ENCODE measurements at places on chromosomes 7 and 10.

DNA sequence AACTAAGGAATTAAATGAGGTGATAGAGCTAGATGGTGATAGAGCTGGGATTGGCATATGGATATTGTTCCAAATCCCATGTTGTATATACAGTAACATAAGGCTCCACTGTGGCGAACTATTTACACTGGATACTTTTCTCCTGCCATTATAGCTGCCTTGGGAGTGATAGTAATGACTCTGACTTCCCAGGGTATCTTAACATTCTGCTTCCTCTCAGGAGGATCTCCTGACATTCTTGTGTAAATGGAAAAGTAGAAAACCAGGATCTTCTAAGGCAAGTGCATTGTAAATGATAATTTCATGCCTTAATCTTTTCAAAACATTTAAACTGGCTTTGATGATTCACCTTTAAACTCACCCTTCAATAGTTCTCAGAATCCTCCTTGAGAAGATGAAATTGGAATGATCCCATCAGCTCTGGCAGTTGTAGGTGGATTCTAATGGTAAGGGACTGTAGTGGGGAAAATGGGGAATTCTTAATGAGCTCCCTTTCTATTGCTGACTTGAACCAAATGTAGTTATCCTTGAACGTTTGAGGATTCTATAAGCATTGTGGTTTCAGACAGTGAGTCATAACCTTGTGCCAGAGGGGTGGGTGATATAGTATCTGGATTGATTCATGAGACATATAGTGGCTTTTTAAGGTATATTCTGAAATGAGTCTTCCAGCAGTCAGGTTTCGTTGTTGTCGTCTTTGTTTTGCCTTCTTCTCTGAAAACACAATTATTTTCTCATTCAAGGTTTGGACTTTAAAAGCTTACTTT is 450.0 kb downstream of the SUGCT start:
- DNase-seq, result no peak

DNA sequence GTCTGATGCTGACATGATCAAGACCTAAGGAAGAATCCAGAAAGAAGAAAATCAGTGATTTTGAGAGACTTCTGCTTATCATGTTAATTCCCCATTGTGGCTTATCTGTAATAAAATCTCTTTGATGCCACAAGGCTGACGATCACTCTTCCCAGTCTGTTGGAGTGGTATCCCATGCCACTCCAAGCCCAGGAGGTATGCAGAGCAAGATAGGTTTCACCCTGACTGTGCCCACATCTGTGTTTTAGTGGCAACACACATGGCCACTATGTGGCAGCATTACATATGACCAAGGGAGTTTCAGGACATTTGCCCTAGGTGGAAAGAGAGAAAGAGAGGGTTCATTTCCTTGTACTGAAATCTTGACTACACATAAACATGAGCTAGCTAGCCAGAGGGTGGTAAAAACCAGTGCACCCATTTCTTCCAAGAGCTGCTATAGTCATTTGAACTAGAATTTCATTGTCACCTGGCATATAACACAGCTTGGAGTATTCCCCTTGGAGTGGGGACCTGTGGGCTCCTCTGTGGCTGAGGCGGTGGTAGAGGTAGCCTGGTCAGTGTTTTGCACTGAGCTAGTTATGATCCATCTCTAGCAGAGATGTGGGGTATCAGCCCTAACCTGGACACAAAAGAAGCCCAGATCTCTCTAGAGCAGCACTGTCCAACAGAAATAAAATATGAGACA is 20.8 kb downstream of the LAMB4 start:
- DNase-seq, result no peak

GRCh38 chr10:66737241-66737640 is 188.6 kb upstream of the LRRTM3 start:
- DNase-seq, result no peak

DNA sequence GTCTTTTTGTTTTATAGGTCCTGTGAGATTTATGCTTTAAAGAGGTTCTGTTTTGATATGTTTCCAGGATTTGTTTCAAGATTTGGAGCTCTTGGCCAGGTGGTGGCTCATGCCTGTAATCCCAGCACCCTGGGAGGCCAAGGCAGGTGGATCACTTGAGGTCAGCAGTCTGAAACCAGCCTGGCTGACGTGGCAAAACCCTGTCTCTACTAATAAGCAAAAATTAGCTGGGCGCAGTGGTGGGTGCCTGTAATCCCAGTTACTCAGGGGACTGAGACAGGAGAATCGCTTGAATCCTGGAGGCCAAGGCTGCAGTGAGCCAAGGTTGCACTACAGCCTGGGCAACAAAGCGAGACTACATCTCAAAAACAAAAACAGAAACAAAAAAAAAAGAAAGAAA is 8.3 kb upstream of the HYAL4 start:
- DNase-seq, result no peak

DNA sequence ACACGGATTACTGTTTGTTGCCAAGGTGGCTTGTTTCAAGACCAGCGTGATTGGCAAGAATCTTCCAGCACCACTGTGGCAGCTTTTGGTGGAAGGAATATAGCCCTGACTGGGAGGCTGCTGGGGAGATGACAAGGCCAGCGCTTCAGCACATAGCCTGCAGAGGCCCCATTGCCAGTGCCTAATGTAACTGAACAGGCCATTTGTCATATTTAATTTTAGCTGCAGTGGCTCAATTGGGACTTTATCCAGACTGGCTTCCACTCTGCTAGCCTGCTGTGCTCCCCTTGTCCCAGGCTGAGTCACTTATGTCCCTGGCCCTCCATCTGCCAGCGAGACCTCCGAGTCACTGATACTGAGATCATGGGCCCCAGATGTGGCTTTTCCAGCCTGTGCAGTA is 483.1 kb downstream of the GALNT17 start:
- no peak for DNase-seq

DNA sequence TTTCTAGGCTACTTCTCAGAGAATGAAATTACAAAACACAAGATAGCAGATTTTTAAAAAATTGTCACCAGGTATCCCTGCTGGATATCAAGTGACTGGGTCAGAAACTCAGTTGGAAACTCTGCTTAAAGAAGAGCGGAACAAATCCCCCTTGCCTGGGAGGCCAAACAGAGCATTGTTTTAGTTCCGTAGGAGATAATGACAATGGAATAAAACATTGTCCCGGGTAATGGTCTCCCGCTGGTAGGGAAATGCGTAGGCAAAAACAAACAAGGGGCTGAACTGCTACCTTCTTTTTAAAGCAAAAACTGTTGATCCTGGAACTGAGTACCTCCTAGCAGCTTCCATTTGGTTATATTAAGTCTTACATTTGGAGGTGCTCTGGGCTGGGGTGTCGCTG is 21.3 kb upstream of the VAX1 start:
- no peak for DNase-seq

DNA sequence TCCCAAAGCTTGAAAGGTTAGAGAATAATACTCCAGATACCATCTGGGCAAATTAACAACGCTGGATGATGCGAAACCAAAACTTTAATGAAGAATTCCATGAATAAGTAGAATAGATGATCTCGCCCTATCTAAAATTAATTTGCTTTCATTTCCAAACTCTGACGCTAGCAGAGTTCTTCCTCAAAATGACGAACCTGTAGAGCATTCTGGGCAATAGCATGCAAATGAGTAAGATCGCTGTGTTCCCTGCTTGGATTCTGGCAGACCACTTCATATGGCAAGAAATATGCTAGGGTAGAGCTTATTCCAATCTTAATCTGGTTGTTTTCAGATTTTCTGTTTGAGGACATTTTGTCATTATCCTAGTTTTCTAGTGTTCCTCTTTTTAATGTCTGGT is 36.1 kb upstream of the SMNDC1 start:
- DNase-seq, result no peak

- DNase-seq, result no peak
Observed at GRCh38 chr7:116698930-116699721, 27.1 kb downstream of the MET start.

GRCh38 chr7:88201305-88201704 is 18.5 kb downstream of the SRI start:
- no peak for DNase-seq

DNA sequence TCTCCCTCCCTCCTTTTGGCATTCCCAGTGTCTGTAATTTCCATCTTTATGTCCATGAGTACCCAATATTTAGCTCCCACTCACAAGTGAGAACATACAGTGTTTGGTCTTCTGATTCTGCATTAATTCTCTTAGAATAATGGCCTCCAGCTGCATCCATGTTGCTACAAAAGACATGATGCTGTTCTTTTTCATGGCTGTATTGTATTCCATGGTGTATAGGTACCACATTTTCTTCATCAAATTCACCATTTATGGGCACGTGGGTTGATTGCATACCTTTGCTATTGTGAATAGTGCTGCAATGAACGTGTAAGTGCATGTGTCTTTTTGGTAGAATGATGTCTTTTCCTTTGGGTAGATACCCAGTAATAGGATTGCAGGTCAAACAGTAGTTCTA is 576.8 kb downstream of the GALNT17 start:
- no peak for DNase-seq

- peak; percentile 77 for DNase-seq
Observed at GRCh38 chr10:15106352-15107013, 9.3 kb downstream of the RPP38 start.
